HT1080 (cell line): ENCODE measurements at places on chromosomes 3 and 15.

GRCh38 chr3:179526989-179527391 lies 35.7 kb upstream of the ACTL6A start:
- DNase-seq = peak; percentile 83

- no peak for DNase-seq
Observed at GRCh38 chr15:98878862-98879261, 128.7 kb downstream of the PGPEP1L start.

DNA sequence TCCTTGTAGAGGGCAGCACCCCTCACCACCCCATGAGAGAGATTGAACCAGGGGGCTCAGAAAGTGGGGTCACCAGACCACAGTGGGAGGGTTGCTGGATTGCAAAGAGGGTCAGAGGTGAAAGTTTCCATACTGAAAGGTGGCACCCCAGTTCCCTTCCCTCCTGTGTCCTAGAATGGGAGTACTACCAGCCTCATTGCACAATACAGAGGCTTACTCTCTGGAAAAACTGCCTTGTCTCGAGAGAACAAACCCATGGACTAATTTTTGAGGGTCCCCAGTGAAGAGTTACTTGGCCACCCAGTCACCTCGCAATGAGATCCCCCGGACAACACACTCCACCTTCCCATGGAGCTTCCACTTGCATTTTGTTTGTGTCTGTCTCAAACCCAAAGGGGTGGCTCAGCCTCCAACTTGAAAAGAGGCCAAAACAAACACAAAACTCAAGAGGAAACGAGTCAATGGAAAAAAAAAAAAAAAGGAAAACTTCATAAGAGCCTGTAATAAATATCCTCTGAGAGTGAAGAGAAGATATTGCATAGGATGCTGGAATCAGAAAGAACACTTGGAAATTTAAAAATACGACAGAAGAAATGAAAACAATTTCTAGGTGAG lies 18.6 kb downstream of the MESP2 start:
- DNase-seq = peak; percentile 58

- DNase-seq = peak; percentile 73
Observed at GRCh38 chr3:123605789-123606234, 21.0 kb upstream of the HACD2 start.

DNA sequence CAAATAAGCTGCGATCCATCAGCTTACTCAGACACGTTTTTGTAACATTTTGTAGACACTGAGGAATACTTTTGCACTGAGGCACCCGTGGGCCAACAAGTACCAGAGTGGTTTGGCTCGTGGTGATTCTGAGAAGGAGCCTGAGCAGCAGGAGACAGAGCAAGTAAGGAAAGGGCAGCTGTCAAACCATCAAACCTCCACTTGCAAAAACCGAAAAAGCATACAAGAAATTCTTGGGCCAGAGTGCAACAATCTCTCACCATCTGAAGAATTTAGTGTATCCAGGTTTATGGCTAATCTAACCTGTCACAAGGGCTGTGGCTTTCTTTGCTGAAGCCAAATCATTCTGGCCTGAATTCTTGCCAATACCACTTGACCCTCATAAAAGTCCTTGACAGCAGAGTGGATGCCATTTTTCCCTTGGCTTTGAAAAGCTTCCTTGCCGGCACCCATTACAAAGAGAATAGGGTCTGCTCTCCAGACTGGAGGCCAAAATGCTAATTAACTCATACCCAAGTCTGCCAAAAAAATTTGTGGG lies 56.7 kb downstream of the MYO1E start:
- no peak for DNase-seq
